ENCODE measurements at places on chromosomes 12 and 14.

DNA sequence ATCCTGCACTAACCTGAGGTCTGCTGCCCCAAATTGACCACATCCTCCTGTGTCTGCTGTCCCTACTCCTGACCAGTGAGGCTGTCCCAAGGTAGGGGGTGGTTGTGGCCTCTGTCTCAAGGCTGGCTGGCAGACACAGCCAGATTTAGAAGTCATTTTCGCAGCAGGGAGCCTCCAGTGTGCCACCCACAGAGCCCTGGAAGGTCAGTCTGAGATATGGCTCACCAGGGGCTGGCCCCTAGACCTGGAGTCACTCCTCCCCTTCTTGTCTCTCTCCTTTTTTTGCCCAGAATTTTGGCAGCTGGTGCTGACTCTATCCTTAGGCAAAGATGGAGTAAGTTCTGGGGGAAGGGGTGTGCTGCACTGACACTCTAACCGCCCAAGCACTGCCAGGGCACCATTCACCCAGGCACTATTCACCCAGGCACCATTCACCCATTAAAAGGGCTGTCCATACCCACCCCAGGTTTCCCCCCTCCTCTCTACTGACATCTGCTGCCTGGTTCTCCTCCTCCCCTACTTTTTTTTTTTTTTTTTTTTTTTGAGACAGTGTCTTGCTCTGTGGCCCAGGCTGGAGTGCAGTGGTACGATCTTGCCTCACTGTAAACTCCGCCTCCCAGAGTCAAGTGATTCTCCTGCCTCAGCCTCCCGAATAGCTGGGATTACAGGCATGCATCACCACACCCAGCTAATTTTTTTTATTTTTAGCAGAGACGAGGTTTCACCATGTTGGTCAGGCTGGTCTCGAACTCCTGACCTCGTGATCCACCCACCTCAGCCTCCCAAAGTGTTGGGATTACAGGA is 7.7 kb downstream of the DDN start:
- DNase-seq: no peak

DNA sequence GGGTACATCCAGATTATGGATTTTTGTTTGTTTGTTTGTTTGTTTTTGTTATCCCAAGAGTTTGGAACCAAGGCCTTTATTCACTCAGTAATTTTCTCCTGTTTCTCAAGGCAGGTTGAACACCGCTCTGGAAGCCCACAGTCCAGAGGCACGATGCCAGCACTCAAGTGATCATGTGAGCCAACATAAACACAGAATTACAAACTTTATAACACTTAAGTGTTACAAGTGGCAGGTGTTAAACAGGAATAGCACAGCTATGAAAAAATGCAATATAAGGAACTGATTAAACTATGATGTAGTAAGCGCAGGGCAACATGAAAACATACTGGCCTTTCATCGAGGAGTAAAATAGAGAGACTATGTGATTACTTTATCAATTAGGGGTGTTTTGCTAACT is 1885.8 kb upstream of the SEL1L start:
- no peak for DNase-seq

GRCh38 chr12:76307083-76307482 is 41.1 kb downstream of the BBS10 start:
- DNase-seq: no peak

- DNase-seq: no peak
These were observed 80.4 kb upstream of the DNM1L start for GRCh38 chr12:32598688-32599087.

DNA sequence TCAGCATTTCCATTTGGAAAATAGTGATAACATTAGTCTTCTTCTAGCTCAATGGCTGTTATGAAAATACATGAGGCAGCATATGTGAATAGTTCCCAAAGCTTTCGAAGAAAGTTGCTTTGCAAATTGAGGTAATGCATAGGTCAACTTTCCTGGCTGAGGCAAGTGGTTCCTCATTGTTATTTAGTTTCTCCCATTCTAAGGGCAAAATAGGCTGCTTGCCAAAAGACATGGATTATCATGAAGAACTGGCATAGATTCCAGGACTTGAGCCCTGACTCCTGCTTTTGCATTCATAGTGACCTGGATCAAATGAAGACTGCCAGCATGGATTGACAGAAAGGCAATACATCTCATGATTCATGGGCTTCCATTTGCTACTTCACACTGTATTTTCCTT is 35.7 kb downstream of the LRFN5 start:
- no peak for DNase-seq

GRCh38 chr12:98110536-98110935 is 404.9 kb upstream of the TMPO start:
- no peak for DNase-seq

- no peak for DNase-seq
These were observed 64.5 kb upstream of the GTF2A1 start for GRCh38 chr14:81285245-81285644.

GRCh38 chr12:75823475-75823874 is 208.1 kb downstream of the PHLDA1 start:
- DNase-seq: no peak

- no peak for DNase-seq
These were observed 123.3 kb upstream of the PLXNC1 start for GRCh38 chr12:94025068-94025467.

DNA sequence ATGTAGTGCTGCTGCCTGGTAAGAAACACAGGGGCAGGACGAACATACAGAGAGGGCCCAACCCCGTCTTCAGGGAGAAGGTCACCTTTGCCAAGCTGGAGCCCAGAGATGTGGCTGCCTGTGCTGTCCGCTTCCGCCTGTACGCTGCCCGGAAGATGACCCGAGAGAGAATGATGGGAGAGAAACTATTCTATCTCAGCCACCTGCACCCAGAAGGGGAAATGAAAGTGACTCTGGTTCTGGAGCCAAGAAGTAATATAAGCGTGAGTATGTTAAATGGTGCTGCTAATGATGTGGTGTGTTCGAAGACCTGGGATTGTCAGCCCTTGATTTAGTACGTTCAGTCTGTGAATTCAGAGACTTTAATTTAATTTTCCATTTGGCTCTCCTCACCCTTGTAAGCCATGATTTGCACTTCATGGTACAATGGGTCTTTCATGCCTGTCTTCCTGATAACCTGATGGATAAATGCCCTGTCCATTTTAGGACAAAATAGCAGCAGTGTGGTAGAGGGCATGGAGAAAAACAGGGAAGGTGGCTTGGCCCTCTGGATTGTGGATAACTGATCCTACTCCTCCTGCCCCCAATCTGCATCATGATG is 318.9 kb downstream of the SNAPC1 start:
- DNase-seq: no peak

- DNase-seq: peak; percentile 15
These were observed 830 bp upstream of the MIS18BP1 start for GRCh38 chr14:45253754-45254310.

- peak; percentile 24 for DNase-seq
These were observed 7.7 kb downstream of the GATC start for GRCh38 chr12:120453977-120454376.

DNA sequence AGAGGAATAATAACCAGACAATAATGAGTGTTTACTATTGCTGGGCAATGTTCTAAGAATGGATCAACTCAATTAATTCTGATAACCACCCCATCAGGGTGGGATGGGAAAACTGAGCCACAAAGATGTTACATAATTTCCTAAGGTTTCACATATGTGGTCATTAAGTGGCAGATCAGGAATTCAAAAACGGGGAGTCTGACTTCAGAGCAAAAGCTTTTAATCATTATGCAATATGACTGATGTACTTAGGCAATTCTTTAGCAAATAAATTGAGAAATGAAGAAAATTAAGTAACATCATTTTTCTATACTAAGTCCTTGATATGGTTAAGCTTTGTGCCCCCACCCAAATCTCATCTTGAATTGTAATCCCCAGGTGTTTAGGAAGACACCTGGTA is 53.4 kb downstream of the PLCZ1 start:
- DNase-seq: no peak

All from CD4-positive, alpha-beta T cell treated with Interleukin-17A for 4 hours (primary cell).